ENCODE measurements at places on chromosomes 3 and 15.
A peak's percentile ranks its signal among the peaks of the same experiment; 100 is the strongest.

- no peak for DNase-seq
These were observed 84.7 kb downstream of the ETV5 start for GRCh38 chr3:186024210-186024609.

DNA sequence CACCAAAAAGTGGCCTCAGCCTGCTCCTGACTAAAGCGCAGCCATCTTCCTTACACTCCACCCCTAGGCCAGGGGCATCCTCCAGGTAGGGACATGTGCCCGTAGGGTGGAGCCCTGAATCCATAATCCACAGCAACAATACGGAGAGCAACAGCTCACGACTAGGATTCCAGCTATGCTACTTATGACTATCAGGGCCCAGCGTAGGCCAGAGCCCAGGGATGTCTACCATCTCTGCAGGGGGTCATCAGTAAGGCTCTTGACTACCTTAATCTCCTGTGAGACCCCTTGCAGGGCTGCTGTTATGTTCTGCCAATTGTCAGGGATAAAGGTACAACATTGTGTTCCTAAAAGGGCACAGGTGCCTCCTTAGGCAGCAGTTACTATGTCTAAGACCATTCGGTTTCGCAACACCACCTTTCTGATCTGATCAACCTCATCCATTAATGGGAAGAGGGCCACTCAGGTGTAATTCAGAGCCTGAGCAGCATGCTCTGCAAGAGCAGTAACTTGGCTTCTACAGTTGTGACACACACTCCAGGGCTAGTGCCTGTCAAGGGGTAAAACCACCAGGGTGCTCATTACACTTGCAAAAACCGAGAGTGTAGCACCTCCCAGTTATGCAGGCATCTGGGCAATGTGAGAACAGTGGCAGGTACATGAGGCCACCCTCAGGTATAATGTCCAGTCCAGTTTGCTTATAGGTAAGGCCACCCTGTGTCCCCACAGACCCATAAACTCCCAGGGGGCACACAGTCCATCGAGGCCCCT lies 11.0 kb downstream of the CCRL2 start:
- no peak for DNase-seq

DNA sequence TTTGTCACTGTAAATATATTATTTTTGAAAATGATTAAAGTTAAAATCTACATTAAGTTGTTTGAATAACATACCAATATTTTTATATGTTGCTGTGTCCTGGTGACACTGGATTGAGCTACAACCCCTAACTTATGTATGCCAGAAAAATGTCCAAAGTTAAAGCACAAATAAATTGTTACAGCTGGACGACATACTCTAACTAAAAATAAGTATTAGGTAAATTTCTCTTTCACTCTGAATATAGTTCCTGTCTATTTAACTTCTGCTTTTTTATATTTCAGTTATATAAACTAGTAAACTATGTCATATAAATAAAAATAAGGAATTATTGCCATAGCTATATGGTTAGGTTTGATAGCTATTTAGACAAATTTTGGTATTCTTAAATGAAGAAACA lies 118.5 kb upstream of the SAMMSON start:
- DNase-seq, result no peak

GRCh38 chr3:127133971-127134370 lies 59.0 kb upstream of the PRR23E start:
- DNase-seq, result no peak

- no peak for DNase-seq
These were observed 320.9 kb upstream of the RASGRP1 start for GRCh38 chr15:38885471-38885952.

DNA sequence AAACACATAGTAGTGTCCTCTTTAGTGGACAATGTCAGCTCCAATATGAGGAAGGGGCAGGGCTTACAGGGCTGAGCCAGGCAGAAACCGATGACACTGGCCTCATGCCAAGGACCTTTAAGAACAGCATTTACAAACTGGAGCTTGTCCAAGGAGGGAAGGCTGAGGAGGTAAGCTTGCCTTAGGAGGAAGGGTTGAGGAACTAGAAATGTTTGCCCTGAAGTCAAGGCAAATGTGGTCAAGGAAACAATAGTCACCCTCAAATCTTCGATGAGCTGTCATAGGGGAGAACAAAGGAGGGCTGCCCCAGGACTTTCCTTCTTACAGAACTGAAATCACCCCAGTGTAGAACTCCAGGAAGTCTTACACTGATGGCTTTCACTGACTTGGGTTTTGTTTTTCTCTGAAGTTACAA lies 136.4 kb downstream of the LIPC start:
- DNase-seq, result peak; percentile 8

GRCh38 chr15:65818927-65819562 lies 27.0 kb upstream of the DENND4A start:
- DNase-seq, result peak; percentile 94

- DNase-seq, result no peak
These were observed 42.7 kb downstream of the SH3BP5 start for GRCh38 chr3:15289661-15290060.

GRCh38 chr15:50702762-50703334 lies 16.3 kb upstream of the TRPM7 start:
- no peak for DNase-seq

DNA sequence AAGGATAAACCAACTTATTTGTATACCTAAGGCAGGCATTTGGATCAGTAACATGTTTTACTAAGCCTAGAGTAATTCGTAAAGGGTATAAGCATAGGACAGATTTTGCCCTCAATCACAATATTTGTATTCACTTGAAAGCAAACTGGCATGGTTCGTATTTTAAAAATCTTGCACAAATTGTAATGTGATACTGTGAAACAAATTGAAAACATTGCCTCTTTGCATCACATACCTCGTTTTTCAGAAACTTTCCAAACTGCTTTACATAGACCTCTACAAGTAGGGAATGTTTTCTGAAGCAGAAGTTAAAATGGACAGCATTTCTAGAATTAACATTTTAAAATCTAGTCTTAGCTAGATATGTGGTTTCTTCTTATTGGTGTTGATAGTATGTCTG lies 11.6 kb downstream of the KBTBD8 start:
- no peak for DNase-seq

GRCh38 chr15:56992725-56993124 lies 74.3 kb downstream of the TCF12 start:
- DNase-seq, result no peak

- no peak for DNase-seq
These were observed 9.1 kb upstream of the SLC9C1 start for GRCh38 chr3:112302881-112303763.

GRCh38 chr3:41674449-41674848 lies 287.5 kb downstream of the ULK4 start:
- no peak for DNase-seq

DNA sequence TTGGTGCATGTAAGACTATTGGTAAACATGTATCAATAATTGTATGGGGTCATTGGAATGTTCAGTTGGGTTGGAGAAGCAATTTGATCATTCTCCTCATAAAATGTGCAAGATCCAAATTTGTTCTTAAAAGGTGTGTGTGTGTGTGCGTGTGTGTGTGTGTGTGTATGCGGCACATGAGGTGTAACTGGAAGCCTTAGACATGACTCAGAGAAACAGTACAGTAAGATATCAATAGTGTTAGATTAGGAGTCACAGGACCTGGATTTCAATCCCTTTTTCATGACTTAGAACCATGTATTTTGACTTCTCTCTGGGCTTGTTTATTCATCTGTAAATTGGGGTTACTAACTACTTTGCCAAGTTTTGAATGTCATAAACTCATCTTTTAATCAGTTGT lies 38.3 kb downstream of the RSRC1 start:
- DNase-seq, result no peak

DNA sequence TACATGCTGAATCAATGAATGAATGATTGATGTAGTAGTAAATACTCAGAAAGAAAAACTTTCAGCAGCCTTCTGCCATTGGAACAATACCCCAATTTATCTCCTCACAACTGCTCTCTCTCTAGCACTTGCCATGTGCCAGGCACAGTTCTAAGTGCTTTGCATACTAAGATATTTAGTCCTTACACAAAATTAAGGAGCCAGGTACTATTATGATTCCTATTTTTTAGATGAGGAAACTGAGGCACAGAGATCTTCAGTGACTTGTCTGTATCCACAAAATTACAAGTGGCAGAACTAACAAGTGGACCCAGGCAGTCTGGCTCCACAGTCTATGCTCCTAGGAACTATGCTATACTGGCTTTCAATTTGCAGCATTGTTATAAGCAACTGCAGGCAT lies 279.2 kb downstream of the LSAMP start:
- no peak for DNase-seq

DNA sequence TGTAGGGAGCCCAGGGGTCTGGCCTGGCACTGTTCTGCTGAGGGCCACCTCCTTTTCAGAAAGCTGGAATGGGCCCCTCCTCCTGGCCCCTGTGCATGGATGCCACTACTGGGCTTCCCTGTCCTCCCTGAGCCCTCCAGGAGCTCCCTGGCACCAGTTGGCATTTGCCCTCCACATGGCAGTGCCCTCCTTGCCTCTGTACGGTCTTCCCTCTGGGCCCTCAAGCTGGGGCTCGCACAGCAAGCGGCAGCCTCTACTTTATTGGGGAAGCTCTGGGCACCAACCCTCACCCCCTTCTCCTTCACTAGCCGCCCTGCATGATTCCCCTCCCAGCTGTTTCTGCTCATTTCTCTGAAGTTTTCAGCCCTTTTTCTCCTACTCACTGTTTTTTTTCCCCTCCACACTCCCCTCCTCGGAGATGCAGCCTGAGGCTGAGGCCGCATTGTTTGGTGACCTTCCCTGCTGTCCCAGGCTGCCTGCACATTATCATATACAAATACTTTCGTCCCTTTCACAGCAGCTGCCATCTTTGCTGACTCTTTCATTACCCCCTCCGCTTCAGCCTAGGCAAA lies 127.3 kb downstream of the EEFSEC start:
- DNase-seq, result no peak

DNA sequence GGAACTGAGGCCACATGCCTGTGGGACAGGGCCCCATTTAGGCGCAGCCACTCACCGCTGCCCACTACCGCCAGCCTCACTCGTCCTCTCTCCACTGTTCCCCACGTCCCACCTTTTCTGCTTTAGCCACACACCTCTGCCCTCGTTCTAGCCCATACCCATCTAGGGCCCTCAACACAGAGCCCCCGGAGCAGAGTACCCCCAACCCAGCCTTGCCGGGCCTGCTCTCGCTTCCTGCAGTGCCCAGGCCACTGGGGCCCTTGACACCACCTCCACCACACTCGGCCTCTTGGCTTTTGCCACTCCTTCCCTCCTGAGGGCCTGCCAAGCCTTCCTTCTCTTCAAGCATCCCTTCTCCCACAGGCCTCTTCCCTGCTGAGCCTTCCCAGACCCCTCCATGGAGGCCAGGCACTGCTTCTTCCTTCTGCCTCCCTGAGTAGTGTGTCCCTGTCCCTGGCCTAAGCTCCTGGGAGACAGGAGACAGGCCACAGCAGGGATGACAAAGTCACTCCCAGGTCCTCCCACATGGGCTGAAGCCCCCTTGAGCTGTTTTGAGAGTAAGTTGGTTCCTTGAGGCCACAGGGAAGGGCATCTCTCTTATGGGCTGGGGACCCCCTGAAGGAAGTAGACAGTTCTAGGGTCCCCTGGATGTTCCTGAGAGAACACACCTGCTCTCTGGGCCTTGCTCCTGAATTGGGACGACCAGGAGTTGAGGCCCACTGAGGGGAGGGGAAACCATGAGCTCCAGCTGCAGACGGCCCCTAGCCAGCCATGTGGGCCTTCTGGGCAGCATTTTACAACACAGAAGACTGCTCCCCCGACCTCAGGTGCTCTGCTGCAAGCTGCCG lies 4.4 kb downstream of the PRSS50 start:
- no peak for DNase-seq

- DNase-seq, result peak; percentile 34
These were observed 5.3 kb downstream of the TUBGCP4 start for GRCh38 chr15:43376017-43376705.

GRCh38 chr3:131747466-131747865 lies 244.7 kb upstream of the MRPL3 start:
- no peak for DNase-seq

- DNase-seq, result no peak
These were observed 16.5 kb upstream of the CLDN1 start for GRCh38 chr3:190338717-190339116.

DNA sequence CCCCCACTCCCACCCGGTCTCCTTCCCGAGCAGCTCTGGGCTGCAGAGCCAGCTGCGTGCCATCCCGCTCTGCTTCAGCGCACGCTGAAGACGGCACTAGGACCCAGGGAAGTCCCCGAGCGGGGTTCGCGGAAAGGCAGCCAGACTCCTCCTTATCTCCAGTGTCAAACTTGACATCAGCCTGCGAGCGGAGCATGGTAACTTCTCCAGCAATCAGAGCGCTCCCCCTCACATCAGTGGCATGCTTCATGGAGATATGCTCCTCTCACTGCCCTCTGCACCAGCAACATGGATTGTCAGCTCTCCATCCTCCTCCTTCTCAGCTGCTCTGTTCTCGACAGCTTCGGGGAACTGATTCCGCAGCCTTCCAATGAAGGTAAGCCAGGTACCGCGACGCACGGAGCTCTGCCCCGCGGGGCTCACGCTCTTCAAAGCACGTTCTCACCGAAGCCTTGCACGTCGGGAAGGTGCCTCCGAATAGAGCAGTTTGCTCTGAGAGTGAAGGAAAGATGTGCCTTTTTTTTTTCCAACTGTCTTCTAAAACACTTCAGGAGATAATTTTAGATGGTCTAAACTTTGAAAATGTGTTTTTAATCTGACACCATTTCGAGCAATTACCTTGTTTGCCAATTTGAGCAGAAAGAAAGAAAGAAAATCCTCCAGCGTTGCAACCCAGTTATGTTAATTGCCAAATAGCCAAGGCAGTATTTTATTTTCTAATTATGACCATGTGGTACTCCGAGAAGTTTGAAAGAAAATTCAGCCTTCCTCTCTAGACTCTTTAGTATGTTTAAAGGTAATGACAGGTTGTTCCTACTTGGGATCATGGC lies at the start of gene EPHA3:
EPHA3 (plus strand) TSS at position 161 of the 830 bp plus-strand sequence; CDS start at position 289, 128 bp downstream.
- DNase-seq, result peak; percentile 31

DNA sequence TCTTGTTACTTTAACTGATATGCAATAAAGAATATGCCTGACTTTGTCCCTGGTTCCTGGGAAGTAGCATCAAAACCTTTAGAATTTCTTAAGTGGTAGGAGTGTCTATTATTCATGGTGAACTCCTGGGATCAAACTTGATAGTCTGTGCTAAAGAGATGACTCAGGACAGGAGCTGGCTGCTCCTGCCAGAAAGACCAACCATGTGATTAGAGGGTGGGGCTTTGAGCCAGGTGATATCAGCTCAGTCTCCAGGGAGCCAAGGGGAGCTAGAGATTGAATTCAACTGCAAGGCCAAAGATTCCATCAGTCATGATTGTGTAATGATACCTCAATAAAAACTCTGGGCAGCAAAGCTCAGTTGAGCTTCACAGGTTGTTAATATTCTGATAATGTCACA lies 20.6 kb upstream of the TMC3 start:
- DNase-seq, result no peak

- no peak for DNase-seq
These were observed 277.4 kb downstream of the ERC2 start for GRCh38 chr3:56190771-56191305.

GRCh38 chr3:60085649-60086048 lies 1035.8 kb upstream of the CFAP20DC start:
- DNase-seq, result no peak

GRCh38 chr3:72379500-72380187 lies 468.6 kb downstream of the SHQ1 start:
- DNase-seq, result no peak

- no peak for DNase-seq
These were observed 112.5 kb upstream of the THBS1 start for GRCh38 chr15:39468331-39468730.

Data from CD4-positive, alpha-beta T cell treated with Interleukin-4 for 1 hour (primary cell).